ENCODE measurements at places on chromosomes 1 and 21.

GRCh38 chr1:44499306-44499705 is 94.3 kb downstream of the RNF220 start:
- DNase-seq: no peak

DNA sequence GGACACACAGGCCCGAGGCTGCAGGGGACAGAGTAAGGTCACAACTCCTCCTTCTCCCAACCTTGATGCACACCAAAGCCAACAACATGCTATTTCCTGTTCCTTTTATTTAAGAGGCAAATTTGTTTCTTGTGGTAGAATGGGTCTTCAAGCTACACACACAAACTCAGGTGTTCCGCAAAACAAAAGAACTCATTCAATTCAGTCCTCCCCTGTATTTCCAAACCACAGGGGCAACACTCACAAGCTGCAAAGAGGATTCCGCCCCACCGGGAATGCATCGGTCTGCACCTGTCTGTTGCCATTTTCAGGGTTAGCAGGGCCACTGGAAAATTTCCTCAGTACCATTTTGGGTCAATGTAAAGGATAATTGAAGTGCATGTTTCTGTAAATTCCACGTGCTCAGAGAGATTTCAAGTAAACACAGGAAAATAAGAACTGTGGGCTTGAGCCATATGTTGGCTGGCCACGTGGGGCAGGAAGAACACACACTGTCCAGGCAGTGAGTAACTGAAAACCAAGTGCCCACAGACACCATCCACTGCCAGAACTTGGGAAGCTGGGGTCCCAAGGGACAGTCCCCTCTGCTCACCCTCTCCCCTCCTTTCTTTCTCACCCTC is 145.2 kb upstream of the ERG start:
- no peak for DNase-seq

DNA sequence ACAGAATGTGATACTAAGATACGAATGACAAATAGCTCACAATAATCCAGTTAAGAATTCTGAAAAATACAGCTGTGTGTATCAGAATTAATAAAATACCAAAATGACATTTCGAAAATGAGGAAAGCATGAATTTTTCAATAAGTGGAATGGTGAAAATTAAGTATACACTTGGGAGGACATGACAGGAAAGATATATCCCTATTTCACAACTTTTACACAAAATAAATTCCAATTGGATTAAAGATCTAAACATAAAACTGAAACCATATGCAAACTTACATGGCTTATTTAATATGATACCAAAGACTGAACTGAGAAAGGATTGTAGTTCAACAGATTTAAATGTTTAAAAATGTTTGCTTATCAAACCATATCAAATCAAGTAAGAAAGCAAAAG is 510.4 kb upstream of the ADAMTS5 start:
- DNase-seq: no peak

GRCh38 chr1:233343262-233343661 is 15.7 kb downstream of the MAP3K21 start:
- no peak for DNase-seq

GRCh38 chr1:50091068-50091467 is 17.7 kb upstream of the ELAVL4 start:
- no peak for DNase-seq

DNA sequence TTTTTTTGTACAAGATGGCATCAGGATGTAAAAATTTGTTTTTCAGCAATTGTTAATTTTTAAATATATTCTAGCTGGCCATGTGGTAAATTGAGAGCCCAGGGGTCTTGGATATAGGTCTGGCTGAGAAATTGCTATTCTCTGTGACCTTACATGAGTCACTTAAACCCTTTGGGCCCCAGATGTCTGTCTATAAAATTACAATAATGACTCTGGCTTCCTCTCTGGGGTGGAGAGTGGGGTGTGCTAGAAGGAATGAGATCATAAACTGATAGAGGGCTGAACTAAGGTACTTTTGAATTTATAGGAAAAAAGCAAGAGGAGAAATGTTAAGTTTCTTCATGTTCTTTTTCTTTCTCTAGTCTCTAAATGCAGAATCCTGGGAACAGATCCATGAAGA is 12.4 kb upstream of the TCHH start:
- DNase-seq: no peak

DNA sequence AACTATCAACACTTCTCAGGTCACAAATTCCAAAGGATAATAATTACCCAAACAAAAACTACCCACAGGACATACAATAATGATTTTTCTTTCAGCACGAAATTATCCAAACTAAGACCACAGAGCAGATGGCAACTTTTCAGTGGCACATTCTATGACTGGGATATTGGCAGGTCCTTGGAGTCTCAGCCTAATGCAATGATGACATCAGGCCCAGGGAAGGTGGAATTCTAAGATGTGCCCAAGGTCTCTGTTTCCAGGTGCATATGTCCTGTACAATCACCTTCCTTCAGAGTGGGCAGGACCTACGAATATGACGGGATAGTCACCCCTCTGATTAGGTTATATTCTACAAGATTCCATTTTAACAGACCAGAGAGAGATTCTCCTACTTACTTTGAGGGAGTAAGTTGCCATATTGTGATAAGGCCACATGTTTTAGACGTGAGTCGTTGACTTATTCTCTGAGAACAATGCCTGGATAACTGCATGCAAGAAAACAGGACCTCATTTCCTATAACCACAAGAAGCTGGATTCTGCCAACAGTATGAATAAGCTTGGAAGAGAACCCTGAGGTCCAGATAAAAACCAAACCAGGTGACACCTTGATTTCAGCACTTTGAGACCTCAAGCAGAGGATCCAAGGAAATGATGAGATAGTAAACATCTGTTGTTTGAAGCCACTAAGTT is 69.9 kb downstream of the ZC3H11B start:
- DNase-seq: peak; percentile 78

GRCh38 chr1:232090816-232091215 is 464.2 kb downstream of the DISC1 start:
- DNase-seq: no peak
